ENCODE measurements at places on chromosomes 1 and 21.

DNA sequence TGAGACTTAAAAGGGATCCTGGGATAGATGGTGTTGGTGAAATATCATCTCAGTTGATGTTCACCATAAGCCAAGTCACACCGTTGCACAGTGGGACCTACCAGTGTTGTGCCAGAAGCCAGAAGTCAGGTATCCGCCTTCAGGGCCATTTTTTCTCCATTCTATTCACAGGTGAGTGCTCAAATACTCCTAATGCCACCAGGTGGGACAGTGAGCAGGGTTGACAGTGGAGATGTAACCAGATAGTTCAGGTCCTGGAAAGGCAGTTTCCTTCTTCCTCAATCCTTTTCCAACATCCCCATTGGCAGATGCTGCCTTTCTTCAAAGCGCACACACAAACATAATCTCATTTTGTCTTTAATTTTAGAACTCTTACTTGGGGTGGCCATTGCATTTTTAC lies 11.6 kb downstream of the CD160 start:
- DNase-seq: no peak

- DNase-seq: no peak
These were observed 15.0 kb downstream of the DDX59 start for GRCh38 chr1:200654660-200655059.

GRCh38 chr1:227280836-227281235 lies 37.5 kb downstream of the CDC42BPA start:
- DNase-seq: no peak

- no peak for DNase-seq
These were observed 49.8 kb downstream of the ZBTB18 start for GRCh38 chr1:244100704-244101453.

All from LoVo (cell line).